Mucosa of gallbladder (tissue), 1 donor: ENCODE measurements at places on chromosomes 3 and 15.

DNA sequence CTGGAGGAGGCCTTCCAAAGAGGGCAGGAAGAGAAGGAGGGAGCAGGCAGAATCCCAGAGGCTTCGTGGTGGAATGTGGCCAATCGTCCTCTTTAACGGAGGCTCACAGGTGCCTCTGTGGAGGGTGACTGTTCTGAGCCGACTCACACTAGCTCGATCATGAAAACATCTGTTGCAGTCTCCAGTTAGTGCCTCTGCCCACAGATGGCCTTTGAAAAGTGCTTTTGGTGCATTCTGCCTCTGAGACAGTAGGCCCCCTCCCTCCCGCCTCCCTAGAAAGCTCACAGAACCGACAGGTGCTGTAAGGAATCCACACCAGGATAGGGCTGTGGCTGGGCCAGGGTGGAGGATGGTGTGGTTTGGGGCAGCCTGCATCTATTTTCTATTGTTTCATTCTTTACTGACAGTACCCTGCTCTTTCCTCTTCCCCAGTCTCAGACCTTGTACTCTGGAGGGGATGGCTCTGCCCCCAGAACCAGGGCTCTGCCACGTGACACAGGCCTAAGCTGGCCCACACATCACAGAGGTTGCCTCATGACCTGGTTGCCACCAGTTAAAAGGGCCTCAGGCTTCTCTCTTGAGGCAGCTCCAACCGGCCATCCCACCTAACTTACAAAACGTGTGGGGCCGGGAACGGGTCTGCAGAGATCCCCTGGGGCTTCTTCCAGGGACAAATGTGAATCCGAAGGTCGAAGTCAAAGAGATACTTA is 27.2 kb upstream of the PIGZ start:
- DNase-seq = no peak

- DNase-seq = no peak
Measured at GRCh38 chr3:70982284-70982683, 601.2 kb downstream of the FOXP1 start.

DNA sequence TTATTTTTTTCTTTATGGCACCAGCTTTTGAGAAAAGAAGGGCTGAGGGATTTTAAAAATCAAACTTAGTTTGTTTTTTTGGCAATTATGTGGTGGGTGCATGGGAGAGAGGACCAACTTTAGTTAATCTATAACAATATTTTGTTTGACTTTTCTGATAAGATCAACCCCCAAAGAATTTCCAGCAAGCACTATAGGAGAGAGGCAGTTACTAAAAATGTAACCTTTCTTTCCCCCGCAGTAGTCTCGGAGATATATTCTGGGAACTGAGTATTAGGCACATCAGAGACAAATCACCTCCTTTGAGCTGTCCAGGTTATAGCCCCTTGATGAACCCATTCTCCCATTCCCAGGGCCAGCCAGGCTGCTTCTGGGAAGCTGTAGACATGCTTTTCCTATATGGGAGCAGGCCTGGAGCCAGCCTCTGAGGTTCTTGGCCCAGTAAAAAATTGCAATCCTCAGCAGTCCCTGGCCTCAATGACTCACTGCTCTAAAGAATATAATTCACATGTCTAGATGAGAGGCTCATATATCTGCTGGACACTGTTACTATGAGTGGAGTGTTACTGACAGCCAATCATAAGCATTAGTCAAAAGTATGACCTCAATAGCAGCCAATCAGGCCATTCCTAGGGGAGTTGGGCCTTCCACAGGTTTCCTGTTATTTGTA is 138.3 kb upstream of the AGBL1 start:
- no peak for DNase-seq

DNA sequence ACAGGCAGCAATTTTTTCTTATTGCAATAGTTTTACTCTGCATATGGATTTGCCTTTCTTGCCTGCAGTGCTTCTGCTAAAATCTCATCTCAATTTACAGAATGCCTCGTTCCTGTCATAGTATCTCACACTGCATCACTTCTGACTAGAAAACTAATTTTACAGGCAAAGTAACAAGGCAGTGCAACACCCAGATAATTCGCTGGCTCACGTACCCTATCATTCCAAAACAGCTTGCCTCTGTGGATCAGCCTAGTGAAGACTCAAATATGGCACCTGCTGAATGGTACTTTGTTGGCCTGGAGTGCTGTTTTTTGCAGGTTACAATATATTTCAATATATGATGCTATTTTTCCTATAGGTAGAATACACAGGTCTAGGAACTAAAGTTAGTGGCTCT is 5.3 kb downstream of the EIF5A2 start:
- no peak for DNase-seq

GRCh38 chr3:150635076-150635475 is 32.0 kb downstream of the SELENOT start:
- no peak for DNase-seq

- DNase-seq = no peak
Measured at GRCh38 chr15:36877294-36877693, 223.1 kb downstream of the MEIS2 start.

DNA sequence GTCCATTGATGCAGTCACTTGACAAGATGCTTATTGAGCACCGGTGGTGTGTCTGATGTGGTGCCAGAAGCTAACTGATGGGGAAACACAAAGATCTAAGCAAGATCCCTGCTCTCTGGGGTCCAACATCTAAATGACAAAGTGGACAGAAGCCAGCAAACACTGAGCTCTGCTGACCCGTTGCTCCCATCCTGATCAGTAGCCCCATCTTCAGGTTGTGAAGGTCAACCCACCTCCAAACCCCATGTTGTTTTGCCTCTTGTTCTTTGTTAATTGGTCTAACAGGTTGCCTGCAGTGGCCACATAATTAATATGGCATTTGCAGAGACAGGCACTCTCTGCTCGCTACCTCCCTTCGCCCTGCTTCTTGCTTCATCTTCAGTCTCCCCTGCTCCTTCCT is 21.5 kb upstream of the GLCE start:
- DNase-seq = no peak

GRCh38 chr3:146590521-146590920 is 14.6 kb downstream of the PLSCR5 start:
- no peak for DNase-seq

DNA sequence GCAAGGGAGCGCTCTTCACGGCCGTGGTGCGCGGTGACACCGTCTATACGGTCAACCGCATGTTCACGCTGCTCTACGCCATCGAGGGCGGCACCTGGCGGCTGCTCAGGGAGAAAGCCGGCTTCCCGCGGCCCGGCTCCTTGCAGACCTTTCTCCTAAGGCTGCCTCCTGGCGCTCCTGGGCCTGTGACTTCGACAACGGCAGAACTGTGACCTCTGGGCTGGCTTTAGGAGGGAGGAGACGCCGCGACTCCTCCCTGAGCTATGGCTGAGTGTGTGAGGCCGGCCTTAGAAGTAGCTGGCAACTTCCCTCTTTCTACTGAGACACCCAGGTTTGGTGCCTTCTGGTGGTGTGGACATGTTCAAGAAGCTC is 1.4 kb downstream of the KBTBD13 start:
- peak; percentile 66 for DNase-seq

DNA sequence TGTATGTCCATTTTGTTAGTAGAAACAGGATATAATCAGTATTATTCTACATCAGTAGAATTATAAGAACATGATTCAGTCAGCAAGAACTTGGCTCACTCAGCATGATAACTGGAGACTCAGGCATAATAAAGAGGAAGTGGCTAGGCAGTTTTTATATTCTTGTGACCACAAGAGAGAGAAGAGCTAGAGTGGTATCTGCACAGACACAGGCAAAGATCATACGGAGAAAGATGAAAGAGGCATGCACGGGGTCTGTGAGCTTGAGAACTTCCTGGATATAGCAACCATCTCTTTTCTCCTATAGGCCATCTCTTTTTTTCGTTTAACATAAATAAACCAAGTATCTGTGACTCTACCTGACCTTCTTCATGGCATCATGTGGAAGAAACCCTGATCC is 46.8 kb downstream of the MYO5A start:
- peak; percentile 35 for DNase-seq

DNA sequence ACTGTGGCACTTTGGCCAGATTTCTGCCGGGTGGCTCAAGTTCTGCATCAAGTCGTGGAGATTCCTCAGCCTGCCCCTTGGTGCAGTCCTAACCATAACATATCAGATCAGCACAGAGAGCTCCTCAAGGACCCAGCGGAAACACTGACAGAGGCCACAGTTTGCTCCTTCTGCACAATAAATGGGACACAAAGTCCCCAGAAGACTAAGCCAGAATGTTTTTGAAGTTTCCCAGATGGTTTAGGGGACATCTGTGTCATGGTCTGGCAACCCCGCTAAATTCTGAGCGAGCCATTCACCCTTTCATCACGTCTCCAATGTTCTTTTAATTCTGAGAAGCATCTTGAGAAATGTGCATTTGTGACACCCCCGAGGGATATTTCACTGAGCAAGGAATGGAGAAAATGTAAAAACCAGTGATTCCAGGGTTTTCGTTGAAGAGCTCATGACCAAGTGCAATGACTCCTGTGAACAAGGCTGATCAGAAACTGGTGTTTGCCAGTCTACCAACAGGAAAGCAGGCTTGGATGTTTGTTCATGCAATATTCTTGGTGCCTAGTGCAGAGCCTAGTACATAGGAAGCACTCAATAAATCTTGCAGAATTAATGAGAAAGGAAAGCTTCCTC is 64.8 kb upstream of the LMCD1 start:
- DNase-seq = no peak

- DNase-seq = no peak
Measured at GRCh38 chr3:25107918-25108617, 320.0 kb upstream of the RARB start.

DNA sequence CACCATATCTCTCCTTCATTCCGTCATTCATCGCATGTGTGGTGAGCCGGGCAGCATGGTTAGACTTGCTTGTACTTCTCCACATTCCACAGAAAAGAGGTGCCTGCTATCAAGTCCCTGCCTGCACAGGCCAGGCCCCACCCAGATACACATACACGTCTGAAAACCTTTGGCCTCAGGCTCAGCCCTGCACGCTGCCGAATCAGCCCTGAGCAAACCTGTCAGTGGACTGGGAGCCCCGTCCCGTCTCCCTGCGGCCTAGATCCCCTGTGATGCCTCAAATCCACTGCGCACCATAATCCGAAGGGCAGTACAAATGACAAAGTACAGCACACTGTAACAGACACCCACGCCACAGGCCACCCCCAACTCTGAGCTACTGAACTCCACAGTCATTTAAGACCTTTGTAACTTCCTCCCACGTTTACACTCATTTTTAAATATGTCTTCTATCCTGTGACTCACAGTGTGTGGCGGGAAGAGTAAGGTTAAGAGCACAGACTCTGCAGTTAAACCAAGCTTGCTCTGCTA is 67.1 kb downstream of the MB21D2 start:
- DNase-seq = no peak
